Vagina (tissue), 2 donors: ENCODE measurements at places on chromosomes 3 and 15.
A peak's percentile ranks its signal among the peaks of the same experiment; 100 is the strongest.

- H3K36me3 ChIP-seq = no peaks in the 10 kb centered on the region
These were observed 115.5 kb downstream of the ADCY5 start for GRCh38 chr3:123333401-123333800.

DNA sequence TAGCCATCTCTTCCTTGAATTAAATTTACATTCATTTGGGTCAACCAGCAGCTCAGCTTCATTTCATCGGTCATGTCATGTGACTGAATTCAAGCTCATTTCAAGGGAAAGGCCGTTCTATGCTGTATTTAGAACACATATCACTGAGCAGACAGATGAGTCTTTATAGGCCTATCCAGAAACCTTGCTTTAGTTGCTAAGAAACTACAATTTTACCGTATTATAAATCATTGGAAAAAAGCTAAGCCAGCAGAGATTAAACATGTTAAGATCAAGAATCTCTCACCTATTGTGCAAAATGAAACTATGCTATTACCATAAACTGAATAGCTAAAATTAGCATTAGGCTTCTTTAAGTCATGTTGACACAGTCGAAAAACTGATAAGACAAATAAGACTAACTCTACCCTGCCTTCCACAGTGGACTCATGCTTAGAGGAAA is 2.2 kb downstream of the NPTN start:
- H3K4me3 ChIP-seq = peak overlapping the region; percentile 85
- H3K27me3 ChIP-seq = no peaks in the 10 kb centered on the region
- H3K36me3 ChIP-seq = no peaks in the 10 kb centered on the region
- peaks cover 78% of the 10 kb centered on the region for H3K4me1 ChIP-seq

- no peaks in the 10 kb centered on the region for H3K27me3 ChIP-seq
- H3K4me1 ChIP-seq = no peaks in the 10 kb centered on the region
- H3K27ac ChIP-seq = no peak overlapping the region
These were observed 87.5 kb downstream of the RPL39L start for GRCh38 chr3:187051724-187052366.

DNA sequence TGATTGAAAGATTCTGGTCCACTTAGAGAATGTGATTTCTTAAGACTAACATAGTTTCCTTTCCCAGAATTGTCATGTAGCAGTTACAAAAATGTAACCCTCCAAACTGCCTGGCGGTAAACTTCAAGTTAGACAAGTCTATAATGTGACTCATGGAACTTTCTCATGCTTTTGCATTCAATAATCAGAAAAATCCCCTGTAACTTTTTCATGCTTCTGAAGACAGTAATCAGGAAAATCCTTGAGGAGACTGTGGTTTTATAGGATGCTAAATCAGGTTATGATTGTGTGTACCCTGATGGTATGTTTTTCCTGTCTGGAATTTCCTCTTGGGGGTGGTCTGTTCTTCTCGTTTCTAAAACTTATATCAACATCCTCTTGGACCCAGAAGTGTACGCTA is 74.0 kb upstream of the RARB start:
- no peaks in the 10 kb centered on the region for H3K36me3 ChIP-seq
- no peak overlapping the region for H3K27ac ChIP-seq
- no peak overlapping the region for H3K4me3 ChIP-seq
- H3K27me3 ChIP-seq = no peaks in the 10 kb centered on the region

GRCh38 chr15:64779024-64779423 is 3.6 kb upstream of the RBPMS2 start:
- H3K4me3 ChIP-seq = no peak overlapping the region
- H3K27me3 ChIP-seq = no peaks in the 10 kb centered on the region
- H3K4me1 ChIP-seq = peaks cover 14% of the 10 kb centered on the region
- H3K36me3 ChIP-seq = no peaks in the 10 kb centered on the region
- no peak overlapping the region for H3K27ac ChIP-seq

DNA sequence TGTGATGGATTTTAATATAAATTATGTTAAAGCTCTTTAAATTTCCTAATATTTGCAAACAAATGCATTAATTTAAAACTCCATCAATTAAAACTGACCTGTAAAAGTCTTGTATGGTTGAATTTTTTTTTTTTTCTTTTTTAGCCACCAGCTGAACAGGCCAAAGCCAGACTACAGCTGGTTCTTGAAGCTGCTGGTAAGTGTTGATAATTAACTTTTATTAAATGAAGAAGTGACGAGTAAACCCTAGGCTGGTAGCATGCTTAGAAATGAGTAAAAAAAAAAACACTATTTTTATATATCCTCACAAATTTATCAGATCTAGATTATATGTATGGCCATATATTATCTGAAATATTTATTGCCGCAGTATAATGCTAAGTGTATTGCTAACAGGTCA is 216.3 kb upstream of the MLF1 start:
- no peaks in the 10 kb centered on the region for H3K36me3 ChIP-seq
- H3K4me3 ChIP-seq = no peak overlapping the region
- no peak overlapping the region for H3K27ac ChIP-seq
- no peaks in the 10 kb centered on the region for H3K27me3 ChIP-seq
- DNase-seq = no peak

- peak overlapping the region; percentile 68 for H3K4me3 ChIP-seq
- DNase-seq = no peak
- no peaks in the 10 kb centered on the region for H3K27me3 ChIP-seq
- peak overlapping the region; percentile 92 for H3K27ac ChIP-seq
- no peaks in the 10 kb centered on the region for H3K36me3 ChIP-seq
These were observed 465 bp upstream of the GK5 start for GRCh38 chr3:142225885-142226215.

DNA sequence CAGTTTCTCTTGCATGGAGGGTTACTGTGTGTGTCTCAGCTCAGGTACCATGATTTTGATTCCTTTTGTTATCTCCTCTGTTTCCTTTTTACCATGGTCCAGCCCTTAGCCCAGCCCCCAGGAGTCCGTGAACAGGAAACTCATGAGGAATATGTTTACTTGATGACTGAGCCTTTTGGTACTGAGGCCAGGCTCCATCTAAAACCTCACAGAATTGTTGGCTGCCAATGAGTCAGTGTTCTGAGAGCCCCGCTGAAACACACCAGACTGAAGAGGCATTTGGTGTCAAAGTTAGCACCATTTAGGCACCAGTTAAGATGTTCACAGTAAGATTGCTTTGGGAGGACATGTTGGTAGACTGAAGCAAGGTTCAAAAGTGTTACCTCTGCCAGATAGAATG is 80.9 kb downstream of the DGKG start:
- DNase-seq = no peak
- H3K36me3 ChIP-seq = no peaks in the 10 kb centered on the region
- H3K4me1 ChIP-seq = no peaks in the 10 kb centered on the region
- no peak overlapping the region for H3K4me3 ChIP-seq

DNA sequence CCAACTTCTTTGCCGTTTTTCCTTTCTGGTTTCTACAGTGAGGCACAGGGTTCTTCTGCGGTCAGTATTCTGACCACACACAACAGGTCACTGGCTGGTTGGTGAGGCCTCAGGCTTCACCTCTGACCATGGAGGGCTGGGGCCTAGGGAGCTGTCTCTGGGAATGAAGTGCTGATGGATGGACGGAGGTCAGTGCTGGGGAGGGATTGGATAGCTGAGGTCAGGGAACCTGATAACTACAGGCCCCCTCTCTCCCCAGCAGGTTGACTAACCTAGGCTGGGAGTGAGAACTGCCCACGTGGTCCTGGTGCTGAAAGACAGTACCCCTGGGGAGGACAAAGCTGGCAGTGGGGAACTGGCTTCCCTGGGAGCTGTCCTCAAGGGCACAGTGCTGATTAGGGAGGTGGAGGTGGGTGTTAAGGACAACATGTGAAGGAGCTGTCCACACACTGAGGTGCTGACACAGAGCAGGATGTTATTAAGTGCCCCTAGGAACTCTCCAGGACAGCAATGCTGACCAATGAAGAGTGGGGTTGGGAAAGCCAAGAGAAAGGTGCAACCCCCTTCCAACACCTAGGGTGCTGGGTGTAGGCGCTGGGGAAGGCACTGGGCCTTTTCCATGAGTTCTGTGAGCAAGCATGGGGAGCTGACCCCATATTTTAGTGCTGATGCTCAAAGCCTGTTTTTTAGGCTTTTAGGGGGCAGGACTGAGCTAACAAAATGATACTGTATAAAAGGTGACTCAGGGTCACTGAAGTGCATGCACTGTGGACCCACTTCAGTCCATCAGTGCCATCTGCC is 45.2 kb downstream of the ATP2B2 start:
- H3K27ac ChIP-seq = no peak overlapping the region
- H3K4me3 ChIP-seq = no peak overlapping the region
- no peak for DNase-seq

DNA sequence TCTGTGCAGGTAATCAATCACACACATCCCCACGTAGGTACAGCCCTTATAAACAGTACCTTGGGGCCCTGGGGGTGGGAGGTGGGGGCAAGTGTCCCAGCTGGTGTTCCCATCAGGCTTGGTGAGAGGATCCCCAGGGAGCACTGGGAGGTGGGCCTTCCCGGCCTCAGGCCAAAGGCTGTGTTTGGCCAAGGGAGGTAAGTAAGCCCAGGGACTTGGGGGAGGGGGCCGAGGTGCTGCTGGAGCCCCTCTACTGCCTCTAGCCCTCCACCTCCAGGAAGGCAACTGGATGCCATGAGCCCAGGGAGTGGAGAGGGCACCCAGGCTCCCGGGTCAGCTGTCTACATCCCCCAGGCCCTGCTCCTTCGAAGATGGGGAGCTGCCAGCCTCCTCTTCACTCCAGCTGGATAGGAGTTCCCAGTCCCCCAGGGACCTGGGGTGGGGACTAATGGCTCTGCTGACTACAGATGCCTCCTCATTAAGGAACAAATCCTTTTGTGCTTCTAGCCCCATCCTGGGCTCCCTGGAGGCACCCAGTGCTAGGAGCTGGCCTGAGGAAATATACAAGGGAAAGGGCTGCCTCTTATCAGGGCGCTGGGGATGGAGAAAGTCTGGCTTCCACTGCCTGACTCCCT is 33.1 kb downstream of the RNU5B-1 start:
- no peak for DNase-seq
- no peaks in the 10 kb centered on the region for H3K36me3 ChIP-seq
- H3K27me3 ChIP-seq = no peaks in the 10 kb centered on the region
- no peak overlapping the region for H3K27ac ChIP-seq
- H3K4me1 ChIP-seq = no peaks in the 10 kb centered on the region

- DNase-seq = no peak
- no peaks in the 10 kb centered on the region for H3K36me3 ChIP-seq
- no peak overlapping the region for H3K4me3 ChIP-seq
- H3K27me3 ChIP-seq = no peaks in the 10 kb centered on the region
These were observed 35.1 kb downstream of the UMPS start for GRCh38 chr3:124765197-124765840.

DNA sequence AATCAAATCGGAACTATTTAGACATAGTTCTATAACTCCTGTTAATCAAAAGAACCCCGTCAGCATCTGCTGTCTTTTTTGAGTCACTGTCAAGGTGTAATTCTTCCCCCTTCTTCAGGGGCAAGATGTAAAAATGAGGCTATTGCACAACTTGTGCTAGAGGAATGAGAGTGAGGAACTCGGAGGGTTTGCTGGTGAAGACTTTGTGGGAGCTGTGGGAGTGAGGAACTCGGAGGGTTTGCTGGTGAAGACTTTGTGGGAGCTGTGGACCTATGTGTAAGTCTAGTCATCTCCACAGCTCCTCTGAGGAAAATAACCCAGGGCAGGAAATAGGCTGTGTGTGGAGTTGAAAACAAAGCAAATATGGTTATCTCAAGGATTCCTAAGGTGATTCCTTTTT is 2.5 kb upstream of the CERS3 start:
- DNase-seq = no peak
- no peak overlapping the region for H3K4me3 ChIP-seq
- H3K4me1 ChIP-seq = no peaks in the 10 kb centered on the region
- H3K36me3 ChIP-seq = no peaks in the 10 kb centered on the region
- H3K27ac ChIP-seq = no peak overlapping the region

DNA sequence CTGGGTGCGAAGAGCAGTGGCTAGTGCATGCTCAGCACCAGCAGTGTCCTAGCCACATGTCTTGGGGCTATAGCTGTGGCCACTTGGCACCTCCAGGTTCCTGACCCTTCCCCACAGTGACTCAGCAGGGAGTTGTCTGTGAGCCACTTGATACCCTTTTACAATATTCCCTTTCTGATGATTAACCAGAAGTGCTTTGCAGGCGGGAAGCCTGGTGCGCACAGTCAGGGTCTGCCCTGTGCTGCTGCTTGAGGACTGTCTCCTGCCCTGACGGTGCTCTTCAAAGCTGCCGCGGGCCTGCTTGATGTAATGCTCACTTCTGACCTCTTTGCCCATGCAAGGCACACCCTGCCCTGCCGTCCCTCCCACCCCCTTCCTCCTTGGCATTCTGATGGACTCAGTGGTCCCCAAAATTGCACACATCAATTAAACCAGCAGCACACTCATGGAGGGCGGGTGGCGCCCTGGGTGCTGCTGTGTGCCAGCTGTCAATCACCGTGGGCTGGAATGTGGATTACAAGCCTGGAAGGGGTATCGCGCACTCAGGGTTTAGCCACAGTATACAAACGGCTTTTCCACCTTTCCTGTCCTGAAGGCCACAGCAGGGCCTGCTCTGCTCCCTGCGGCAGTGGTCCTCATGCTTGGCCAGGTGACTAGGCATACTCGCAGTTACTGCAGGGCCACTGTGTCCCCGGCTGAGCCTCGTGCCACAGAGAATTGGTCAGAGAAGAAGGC is 40.9 kb upstream of the PCSK6 start:
- no peaks in the 10 kb centered on the region for H3K4me1 ChIP-seq
- peak; percentile 71 for DNase-seq
- no peaks in the 10 kb centered on the region for H3K36me3 ChIP-seq
- no peaks in the 10 kb centered on the region for H3K27me3 ChIP-seq
